HCT116 (cell line): ENCODE measurements at places on chromosomes 1 and 21.

GRCh38 chr1:226702318-226702956 is 36.6 kb downstream of the ITPKB start:
- no peak overlapping the region for H3K27ac ChIP-seq
- peaks cover 9% of the 10 kb centered on the region for H3K4me1 ChIP-seq
- no peaks in the 10 kb centered on the region for H3K27me3 ChIP-seq
- no peak for DNase-seq

GRCh38 chr1:999725-1000356 is at the start of gene HES4:
Gene HES4 (minus strand): TSS chr1:1000097. CDS start chr1:999973, 124 bp downstream.
- no peaks in the 10 kb centered on the region for H3K36me3 ChIP-seq
- H3K27ac ChIP-seq: peak within 1 kb of the TSS; percentile 99
- H3K27me3 ChIP-seq: no peaks in the 10 kb centered on the region
- peaks cover 15% of the 10 kb centered on the region for H3K4me1 ChIP-seq
- peak within 1 kb of the TSS; percentile 75 for H3K4me3 ChIP-seq
- DNase-seq: peak; percentile 84

- H3K4me1 ChIP-seq: peaks cover 47% of the 10 kb centered on the region
- peaks cover 24% of the 10 kb centered on the region for H3K36me3 ChIP-seq
- no peak overlapping the region for H3K4me3 ChIP-seq
- DNase-seq: no peak
- peak overlapping the region; percentile 27; the same call in 1 of the 2 replicates for H3K27ac ChIP-seq
Observed at GRCh38 chr1:150971583-150972416, 2.8 kb downstream of the CERS2 start.

- H3K36me3 ChIP-seq: no peaks in the 10 kb centered on the region
- DNase-seq: no peak
- H3K4me3 ChIP-seq: no peak overlapping the region
- H3K27ac ChIP-seq: no peak overlapping the region
Observed at GRCh38 chr1:244186372-244186771, 135.3 kb downstream of the ZBTB18 start.

GRCh38 chr1:25987951-25988350 is 9.9 kb downstream of the PAFAH2 start:
- H3K4me3 ChIP-seq: no peak overlapping the region
- H3K4me1 ChIP-seq: no peaks in the 10 kb centered on the region
- no peak overlapping the region for H3K27ac ChIP-seq
- H3K27me3 ChIP-seq: no peaks in the 10 kb centered on the region
- DNase-seq: no peak

DNA sequence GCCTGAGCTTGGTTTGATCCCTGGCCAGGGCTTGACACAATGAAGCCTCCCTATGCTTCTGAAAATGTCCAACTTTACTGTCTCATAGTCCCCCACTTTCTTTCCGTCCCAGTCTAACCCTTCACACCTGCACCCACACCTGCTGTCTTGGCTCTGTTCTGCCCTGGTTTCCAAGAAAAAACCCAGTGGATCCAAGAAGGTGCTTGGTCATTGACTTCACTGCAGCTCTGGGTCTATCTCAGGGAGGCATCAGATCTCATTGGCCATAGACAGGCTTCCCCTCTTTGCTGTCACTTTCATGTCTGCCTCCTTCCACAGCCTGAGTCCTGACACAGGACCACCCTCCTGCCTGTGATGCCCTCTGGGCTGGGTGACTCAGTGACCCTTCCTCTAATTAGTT is 37.8 kb upstream of the ETV3 start:
- DNase-seq: no peak
- no peaks in the 10 kb centered on the region for H3K36me3 ChIP-seq
- no peak overlapping the region for H3K4me3 ChIP-seq
- peaks cover 28% of the 10 kb centered on the region for H3K27me3 ChIP-seq
- no peak overlapping the region for H3K27ac ChIP-seq

DNA sequence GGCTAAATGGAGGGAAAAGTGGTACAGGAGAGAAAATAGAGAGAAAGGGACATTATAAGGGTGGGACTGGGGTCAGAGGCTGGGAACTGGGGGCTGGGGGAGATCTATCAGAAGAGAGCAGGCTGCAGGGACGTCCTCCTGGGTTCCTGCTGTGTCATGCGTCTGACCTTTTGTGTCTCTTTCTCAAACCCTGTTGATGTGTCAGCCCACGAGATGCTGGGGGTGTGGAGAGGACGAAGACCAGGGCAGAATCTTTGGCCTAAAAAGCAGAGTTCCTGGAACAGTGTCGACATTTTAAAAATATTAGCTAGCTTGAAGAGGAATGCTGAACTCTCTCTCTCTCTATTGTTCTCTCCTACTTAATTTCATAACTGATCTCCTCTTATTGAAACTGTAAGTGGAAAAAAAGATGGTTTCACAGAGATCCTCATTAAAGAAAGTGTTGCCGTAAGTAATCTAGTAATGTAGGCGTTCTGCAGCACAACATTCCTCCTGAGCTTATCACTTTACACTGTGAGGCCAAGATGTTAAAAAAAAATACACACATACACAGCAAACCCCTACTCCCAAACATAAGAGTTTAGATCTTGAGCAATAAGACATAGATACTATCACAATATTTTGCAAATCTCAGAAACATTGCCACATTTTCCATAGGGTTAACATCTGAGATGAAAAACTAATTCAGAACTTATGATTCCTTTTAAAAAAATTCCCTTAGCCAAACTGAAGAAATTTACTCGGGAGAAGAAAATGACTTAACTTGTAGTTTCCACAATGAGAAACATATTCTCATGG is 52.6 kb downstream of the RUNX1 start:
- DNase-seq: no peak
- no peak overlapping the region for H3K4me3 ChIP-seq
- peaks cover 4% of the 10 kb centered on the region; the same call in 1 of the 2 replicates for H3K27me3 ChIP-seq
- no peaks in the 10 kb centered on the region for H3K4me1 ChIP-seq
- no peaks in the 10 kb centered on the region for H3K36me3 ChIP-seq

DNA sequence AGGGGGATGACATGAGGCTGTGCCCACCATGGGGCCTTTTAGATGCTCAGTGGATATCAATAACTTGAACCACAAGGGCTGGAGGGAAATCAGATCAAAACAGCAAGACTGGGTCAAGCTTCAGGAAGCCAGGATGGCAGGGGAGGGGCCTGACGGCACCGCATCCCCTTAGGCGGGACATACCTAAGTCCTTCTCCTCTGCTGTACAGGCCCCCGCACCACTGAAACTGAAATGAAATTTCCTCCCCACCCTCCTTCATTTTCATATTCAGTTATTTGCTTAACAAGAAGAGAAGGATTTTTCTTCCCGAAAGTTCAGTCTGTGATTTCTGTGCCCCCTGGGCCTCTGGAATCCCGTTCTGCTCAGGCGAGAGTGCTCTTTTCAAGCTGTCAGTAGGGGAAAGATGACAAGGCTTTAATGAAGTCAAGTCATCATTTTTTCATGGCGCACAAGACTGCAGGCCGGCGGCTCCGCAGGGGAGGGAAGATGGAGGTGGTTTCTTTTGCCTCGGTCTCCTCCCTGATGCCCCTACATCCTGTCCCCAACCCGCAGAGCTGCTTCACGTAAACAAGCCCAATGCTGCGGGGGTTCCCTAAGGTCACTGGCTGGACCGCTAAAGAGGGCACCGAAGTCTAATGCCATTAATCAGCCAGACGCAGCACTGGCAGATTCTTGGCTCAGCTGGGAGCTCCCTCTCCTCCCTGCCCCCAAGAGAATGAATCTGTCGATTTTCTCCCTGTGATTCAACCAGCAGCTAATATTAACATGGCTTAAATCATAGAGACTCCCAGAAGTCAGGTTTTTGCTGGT is 264.8 kb downstream of the C1orf94 start:
- no peaks in the 10 kb centered on the region for H3K4me1 ChIP-seq
- no peaks in the 10 kb centered on the region for H3K36me3 ChIP-seq
- H3K4me3 ChIP-seq: no peak overlapping the region
- H3K27ac ChIP-seq: no peak overlapping the region

DNA sequence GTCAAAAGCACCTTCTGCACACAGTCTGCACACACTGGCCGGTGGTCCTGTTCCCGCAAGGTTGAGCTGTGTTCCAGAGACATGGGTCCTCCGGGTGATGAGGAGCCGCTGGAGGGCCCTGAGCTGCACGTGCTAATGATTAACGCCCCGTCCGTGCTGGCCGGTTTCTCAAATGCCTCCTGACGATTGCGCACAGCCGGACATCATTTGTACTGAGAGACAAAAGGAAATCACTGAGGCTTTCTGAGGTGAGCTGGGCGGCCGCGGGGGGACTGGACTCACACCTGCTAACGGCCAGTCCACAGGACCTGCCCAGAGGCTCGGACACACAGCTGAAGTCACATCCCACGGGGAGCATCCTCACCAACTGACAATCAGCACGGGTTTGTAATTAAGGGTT is 29.2 kb downstream of the POFUT2 start:
- H3K27ac ChIP-seq: no peak overlapping the region
- H3K4me3 ChIP-seq: no peak overlapping the region
- no peaks in the 10 kb centered on the region for H3K36me3 ChIP-seq
- no peaks in the 10 kb centered on the region for H3K27me3 ChIP-seq

- DNase-seq: no peak
- no peaks in the 10 kb centered on the region for H3K4me1 ChIP-seq
- H3K27ac ChIP-seq: no peak overlapping the region
- H3K36me3 ChIP-seq: no peaks in the 10 kb centered on the region
- no peak overlapping the region for H3K4me3 ChIP-seq
Observed at GRCh38 chr1:177976596-177976995, 6.7 kb upstream of the SEC16B start.

- H3K4me3 ChIP-seq: no peak overlapping the region
- no peaks in the 10 kb centered on the region for H3K27me3 ChIP-seq
- no peak overlapping the region for H3K27ac ChIP-seq
Observed at GRCh38 chr1:53410701-53411100, 48.5 kb upstream of the DMRTB1 start.

DNA sequence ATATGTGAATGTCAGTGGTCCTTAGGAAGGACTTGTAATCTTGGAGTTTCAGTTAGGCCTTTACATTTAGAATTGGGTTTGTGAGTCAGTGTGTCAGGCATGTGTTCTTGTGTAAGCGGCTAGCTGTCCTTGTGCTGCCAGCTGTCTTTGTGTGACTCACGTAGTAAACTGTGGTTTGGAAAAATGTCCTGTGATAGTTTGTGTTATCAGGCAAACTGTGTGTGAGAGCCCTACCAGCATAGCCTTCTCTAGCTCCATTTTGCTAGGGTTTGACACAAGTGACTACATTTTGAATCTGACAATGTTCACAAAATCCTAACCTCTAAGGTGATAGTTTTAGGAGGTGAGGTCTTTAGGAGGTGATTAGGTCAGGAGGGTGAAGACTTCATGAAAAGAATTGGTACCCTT is 6.9 kb upstream of the SLC35D1 start:
- H3K4me1 ChIP-seq: peaks cover 25% of the 10 kb centered on the region
- H3K36me3 ChIP-seq: no peaks in the 10 kb centered on the region
- H3K4me3 ChIP-seq: no peak overlapping the region
- DNase-seq: peak; percentile 68

DNA sequence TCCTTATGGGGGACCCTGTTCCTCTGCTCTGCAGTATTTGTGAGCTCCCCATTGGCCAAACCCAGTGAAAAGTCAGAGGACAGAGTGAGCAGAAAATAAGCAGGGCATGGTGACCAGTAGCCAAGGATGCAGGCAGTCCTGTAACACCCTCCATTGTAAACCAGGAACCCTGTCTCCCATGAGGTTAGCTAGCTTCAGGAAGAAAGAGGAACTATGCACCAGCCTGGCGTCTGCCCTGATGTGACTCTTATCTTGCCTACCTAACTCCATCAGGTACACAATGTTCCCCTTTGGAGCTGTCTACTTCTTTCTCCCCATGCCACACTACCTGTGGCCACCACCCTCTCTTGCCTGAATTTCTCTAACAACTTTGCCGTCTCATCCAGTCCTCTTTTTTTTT is 119.2 kb downstream of the LRIG2 start:
- no peaks in the 10 kb centered on the region for H3K36me3 ChIP-seq
- no peak for DNase-seq
- H3K4me3 ChIP-seq: peak overlapping the region; percentile 58
- no peaks in the 10 kb centered on the region for H3K27me3 ChIP-seq
- peak overlapping the region; percentile 55 for H3K27ac ChIP-seq

- peaks cover 7% of the 10 kb centered on the region; the same call in 1 of the 2 replicates for H3K4me1 ChIP-seq
- no peak overlapping the region for H3K27ac ChIP-seq
- H3K4me3 ChIP-seq: no peak overlapping the region
- no peaks in the 10 kb centered on the region for H3K27me3 ChIP-seq
- no peak for DNase-seq
- H3K36me3 ChIP-seq: no peaks in the 10 kb centered on the region
Observed at GRCh38 chr1:224457782-224458144, 23.2 kb upstream of the WDR26 start.

DNA sequence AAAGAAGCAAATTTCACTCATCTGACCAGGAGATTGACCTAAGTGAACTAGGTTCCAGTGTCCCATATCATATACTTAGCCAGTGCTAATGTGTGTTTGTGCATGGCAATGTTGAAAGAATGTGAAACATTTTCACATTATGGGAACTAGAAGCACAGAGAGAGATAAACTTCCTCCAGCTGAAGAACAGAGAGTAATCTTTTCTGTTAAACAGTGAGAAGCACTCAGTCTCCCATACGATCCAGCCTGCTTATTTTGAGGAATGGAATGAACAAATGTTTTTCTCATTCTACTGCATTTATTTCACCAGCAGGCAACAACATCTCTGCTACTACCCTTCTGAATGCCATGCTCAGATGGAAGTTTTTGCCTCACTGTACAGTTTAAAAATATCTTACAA is 170.5 kb downstream of the TTLL7 start:
- no peaks in the 10 kb centered on the region for H3K4me1 ChIP-seq
- H3K4me3 ChIP-seq: no peak overlapping the region
- DNase-seq: no peak
- no peak overlapping the region for H3K27ac ChIP-seq

GRCh38 chr1:190667914-190668313 is 190.2 kb upstream of the BRINP3 start:
- no peak overlapping the region for H3K27ac ChIP-seq
- H3K27me3 ChIP-seq: no peaks in the 10 kb centered on the region
- H3K36me3 ChIP-seq: no peaks in the 10 kb centered on the region
- no peak overlapping the region for H3K4me3 ChIP-seq
- no peak for DNase-seq

GRCh38 chr1:10782491-10783244 is 13.8 kb downstream of the CASZ1 start:
- H3K27ac ChIP-seq: no peak overlapping the region
- no peak overlapping the region for H3K4me3 ChIP-seq
- DNase-seq: no peak

GRCh38 chr1:76005765-76006164 is 68.8 kb upstream of the ST6GALNAC3 start:
- H3K4me1 ChIP-seq: no peaks in the 10 kb centered on the region
- no peaks in the 10 kb centered on the region for H3K27me3 ChIP-seq
- no peaks in the 10 kb centered on the region for H3K36me3 ChIP-seq
- DNase-seq: no peak
- no peak overlapping the region for H3K4me3 ChIP-seq

GRCh38 chr1:44828841-44829440 is 14.1 kb downstream of the PTCH2 start:
- no peaks in the 10 kb centered on the region for H3K27me3 ChIP-seq
- no peaks in the 10 kb centered on the region for H3K36me3 ChIP-seq
- no peak overlapping the region for H3K4me3 ChIP-seq
- no peak overlapping the region for H3K27ac ChIP-seq
- no peak for DNase-seq

- no peaks in the 10 kb centered on the region for H3K27me3 ChIP-seq
- H3K36me3 ChIP-seq: no peaks in the 10 kb centered on the region
- H3K4me3 ChIP-seq: no peak overlapping the region
Observed at GRCh38 chr1:228283043-228283371, 75.2 kb downstream of the OBSCN start.
